ENCODE measurements at places on chromosomes 2 and 18.

- DNase-seq = no peak
Observed at GRCh38 chr2:228827056-228827700, 443.9 kb downstream of the PID1 start.

DNA sequence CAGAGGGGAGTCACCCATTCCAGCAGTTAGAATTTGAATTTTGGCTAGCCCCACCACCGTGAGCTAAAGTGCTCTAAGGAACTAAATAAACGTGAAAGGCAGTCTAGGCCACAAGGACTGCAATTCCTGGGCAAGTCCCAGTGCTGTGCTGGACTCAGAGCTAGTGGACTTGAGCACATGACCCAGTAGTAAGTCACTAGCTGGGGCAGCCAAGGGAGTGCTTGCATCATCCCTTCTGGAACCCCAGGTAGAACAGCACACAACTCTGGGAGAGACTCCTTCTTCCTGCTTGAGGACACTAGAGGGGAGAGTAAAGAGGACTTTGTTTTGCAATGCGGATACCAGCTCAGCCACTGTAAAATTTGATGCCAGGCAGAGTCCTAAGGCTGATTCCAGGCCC, 672.2 kb downstream of the CPS1 start:
- DNase-seq = no peak

DNA sequence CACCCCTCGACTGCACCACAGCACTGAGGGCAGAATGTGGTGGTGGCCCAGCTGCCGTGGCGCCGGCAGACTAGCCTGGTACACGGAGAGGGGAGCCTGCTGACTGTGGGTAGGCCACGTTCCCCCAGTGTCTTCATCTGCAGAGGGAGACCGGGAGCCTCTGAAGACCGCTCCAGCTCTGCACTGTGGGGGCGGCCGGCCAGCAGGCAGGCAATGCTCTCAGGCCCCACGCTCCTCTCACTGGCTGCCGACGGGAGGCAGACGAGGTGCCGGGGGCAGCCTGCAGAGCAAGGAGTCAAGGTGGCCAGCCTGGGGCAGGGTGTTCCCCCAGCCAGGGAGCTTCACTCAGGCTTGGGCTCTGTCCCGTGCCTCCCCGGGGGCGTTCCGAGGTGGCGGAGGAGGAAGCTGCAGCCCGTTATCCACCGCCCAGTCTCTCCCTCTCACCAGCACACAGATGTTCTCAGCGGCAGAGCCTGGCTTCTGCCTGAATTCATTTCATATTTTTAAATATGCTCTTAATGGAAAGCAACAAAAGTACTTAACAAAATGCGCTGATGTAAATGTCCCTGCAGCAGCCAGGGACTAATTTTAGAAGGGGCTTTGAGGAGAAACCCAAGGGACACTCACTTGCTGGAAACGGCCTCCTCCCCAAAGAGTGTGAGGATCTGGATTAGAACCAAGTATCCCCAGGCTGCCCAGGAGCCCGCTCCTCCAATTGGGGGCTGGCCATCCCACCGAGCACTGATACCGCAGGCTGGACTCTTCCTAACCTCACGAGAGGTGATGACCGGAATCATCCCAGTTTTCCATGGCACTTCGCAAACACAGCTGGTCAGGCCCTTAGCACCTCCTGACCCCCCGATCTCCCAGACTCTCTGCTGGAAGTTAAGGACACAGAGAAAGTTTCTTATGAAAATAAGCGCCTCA, 87.8 kb downstream of the HDAC4 start:
- DNase-seq = no peak

DNA sequence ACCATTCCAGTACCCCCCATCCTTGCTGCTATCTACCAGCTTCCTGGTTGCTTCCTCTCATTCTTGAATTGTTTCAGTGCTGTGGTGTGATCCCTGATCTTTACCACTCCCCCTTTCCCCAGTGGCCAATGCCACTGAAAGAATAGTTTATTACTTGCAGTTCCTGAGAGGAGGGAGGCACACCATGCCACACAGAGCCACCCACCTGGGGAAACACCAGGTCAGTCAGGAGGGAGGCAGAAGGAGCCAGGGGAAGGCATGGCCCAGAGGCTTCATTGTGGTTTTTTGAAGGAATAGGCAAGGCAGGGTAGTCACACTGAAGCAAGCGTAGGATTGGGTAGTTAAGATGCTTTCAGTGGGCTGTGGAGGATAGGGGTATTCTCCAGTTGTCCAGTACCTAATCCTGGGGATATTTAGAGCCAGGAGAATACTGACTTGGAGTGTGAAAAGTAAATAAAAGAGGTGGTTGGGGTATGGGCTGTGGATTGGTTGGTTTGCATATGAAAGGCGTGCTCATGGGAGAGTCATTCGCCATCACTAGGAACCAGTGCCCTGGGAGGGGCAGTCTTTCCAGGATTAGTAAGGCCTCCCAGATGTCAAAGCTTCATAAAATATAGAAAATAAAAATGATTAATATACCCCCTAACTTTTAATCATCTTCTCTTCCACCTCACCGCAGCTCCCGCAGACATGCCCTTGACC, 6.7 kb upstream of the TMEM177 start:
- no peak for DNase-seq

- DNase-seq = no peak
Observed at GRCh38 chr2:197994751-197995150, 190.4 kb downstream of the PLCL1 start.

GRCh38 chr2:152344579-152345195, 9.7 kb downstream of the FMNL2 start:
- no peak for DNase-seq

- no peak for DNase-seq
Observed at GRCh38 chr2:207630491-207630890, 5.3 kb upstream of the METTL21A start.

DNA sequence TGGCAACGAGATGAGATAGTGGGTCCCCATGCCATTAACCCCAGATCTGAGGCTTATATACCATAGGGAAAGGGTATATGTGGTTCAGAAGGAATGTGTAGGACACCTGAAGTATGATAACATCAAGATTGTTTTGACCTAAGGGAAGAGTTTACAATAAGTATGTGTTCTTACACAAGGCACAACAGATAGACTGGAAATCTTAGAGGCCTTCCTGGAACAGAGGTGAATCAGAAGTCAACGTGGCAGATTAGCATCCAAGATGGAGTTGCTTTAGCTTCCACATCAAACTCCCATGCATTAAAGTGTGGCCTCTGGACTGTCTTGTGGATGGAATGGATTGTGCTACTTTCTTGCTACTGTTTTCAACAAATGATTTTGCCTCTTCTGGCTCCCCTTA, 116.6 kb upstream of the NT5C1B start:
- no peak for DNase-seq

GRCh38 chr2:45105050-45105582, 95.9 kb upstream of the SIX2 start:
- no peak for DNase-seq

- DNase-seq = no peak
Observed at GRCh38 chr2:25420820-25421237, 79.1 kb upstream of the DNMT3A start.

DNA sequence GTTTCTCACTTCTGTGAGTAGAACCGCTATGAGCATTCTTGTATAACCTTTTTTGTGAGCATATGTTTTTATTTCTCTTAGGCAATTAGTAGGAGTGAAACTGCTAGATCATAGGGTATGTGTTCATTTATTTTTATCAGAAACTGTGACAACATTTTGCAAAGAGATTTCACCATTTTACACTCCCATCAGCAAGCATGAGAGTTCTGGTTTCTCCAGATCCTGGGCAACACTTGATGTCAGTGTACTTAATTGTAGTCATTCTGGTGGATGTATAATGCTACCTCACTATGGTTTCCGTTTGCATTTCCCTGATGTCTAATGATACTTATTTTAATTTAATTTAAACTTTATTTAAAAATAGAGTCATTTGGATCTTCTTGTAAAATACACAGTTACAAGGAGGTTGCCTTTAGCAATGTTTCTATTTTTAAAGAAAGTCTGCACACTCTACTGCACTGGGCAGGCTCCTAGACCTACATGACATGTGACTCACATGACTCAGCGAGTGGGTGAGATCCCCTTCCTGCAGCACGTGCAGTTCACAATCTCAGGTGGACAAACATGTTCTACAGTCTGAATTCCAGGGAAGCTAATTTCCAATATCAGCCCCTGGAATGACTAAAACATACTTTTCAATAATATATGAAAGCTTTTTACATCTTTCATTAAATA, 127.0 kb upstream of the BCL2L11 start:
- no peak for DNase-seq

GRCh38 chr18:35171315-35171987, 69.4 kb upstream of the ZNF397 start:
- no peak for DNase-seq

DNA sequence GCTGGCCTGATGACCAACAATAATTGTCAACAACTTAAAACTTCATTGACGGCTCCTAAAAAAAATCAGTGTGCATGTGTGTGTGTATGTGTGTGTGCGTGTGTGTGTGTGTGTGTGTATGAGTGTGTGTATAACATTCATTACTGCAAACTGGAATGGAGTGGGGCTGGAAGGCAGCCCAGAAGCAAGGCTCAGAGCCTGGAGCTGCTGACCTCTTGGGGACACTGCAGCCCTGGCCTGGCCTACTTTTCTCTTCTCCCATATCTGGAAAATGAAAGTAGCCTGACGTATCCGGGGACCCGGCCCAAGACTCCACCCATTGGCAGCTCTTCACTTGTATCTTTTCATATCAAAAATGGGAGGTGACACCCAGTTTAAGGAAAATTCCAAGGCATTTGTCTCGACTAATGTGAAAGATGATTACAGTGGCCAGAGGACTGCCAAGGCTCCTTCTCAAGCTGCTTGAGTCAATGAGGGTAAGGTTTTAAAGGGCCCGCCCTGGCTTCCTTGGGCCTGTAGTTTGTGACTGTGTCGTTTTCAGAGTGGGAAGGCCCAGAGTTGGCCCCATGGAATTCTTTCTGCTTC, 72.4 kb upstream of the IL1R1 start:
- DNase-seq = no peak

DNA sequence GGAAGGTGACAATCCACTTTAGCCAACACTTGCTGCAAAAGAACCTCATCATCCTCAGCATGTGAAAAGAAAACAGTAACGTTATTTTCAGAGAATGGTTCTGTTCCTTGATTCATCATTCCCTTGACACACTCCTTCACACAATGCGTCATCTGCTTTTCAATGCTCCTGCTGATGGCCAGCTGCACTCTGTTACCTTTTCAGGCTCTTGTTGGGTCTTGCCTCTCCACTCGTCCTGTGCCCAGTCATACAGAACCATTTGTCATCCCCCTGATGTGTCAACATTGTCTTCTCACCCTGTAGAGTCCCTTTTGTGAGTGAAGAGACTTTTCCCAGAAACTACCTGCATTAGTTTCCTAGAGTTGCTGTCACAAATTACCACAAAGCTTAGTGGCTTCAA, 12.2 kb upstream of the DTNA start:
- no peak for DNase-seq

- no peak for DNase-seq
Observed at GRCh38 chr2:143819190-143819735, 690.0 kb downstream of the ARHGAP15 start.

GRCh38 chr2:54176577-54176976, 61.2 kb downstream of the ACYP2 start:
- DNase-seq = no peak

DNA sequence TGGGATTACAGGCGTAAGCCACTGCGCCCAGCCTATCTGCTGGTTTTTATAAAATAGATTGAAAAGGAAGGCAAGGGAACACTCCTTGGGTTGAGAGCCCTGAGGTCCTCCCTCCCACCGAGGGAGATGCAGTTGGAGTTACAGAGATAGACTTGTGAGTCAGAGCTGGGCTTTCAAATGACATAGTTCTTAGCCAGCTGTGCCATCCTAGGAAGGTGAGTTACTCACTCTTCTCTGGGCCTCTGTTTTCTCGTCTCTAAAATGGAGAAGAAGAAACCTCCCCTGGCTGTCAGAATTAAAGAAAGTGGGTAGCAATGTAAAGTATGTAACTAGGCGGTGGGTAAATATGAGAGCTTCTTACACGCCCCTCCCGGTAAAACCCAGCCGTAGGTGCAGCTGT, 2.4 kb downstream of the LRRFIP1 start:
- no peak for DNase-seq

DNA sequence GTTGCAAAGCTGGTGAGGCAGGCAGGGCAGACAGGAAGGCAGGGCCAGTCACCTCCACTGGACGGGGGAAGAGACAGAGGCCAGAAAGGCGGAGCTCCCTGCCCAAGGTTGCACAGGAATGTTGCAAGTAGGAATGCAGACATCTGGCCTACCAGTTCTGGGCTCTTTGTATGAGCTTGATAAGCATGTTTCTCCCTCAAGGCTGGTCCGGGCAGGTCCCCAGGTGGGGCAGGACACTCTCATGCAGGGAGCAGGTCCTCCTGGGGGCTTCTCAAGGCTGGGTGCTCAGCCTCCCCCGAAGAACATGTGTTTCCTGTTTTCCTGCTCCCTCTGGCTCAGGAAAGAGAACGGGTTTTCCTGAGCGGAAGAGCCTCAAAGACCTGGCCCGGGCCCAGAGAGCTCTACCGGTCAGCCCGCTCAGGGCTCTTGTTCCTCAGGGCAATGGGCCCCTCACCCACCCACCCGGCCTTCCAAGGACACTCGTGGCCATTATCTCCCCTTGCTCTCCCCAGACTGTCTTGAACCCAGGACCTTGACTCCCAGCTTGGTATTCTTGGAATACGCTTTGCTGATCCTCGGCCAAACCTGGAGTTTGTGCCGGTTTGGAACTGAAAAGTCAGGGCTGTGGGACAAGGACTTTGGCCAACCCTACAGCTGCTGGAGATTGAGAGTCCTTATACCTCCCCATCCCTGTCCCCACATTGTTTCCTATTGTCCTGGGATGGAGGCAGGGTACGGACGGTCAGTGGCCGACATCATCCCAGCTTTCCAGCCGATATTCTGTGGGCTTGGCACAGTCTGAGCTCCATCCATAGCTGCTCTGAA, 87.7 kb upstream of the HAAO start:
- no peak for DNase-seq

DNA sequence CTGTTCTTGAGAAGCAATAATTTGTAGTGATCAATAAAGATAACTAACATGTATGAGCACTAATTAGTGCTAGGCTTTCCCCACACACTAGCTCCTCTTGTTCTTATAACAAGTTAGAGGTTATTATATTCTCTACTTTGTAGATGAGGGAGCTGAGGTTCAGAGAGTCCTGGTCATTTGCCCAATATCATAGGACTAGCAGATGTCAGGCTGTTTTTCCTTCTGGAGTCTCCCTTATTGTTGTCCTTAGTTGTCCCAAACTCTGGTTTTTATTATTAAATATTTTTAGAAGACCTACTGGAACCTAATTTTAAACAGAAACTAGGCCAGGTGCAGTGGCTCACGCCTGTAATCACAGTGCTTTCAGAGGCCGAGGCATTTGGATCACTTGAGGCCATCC, 16.5 kb upstream of the TTC39C start:
- no peak for DNase-seq

DNA sequence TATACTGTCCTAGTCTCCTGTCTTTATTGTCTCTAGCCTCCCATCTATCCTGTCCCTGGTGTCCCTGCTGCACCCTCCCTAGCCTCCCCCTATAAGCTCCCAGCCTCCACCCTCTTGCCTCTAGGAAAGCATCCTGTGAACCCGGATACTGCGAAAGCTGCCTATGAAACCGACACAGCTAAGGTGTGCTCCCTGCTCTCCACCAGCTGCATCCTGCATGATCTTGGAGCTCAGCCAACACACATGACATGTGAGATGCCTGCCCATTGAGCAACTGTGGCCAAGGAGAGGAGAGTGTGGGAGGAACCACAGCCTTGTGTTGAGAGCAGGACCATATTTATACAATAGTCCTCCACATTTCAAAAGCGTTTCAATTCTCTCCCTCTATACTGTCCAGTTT, 187.1 kb downstream of the ZBTB7C start:
- DNase-seq = no peak

GRCh38 chr2:215447673-215448081, 11.8 kb upstream of the FN1 start:
- no peak for DNase-seq

All from activated CD4-positive, CD25-positive, alpha-beta regulatory T cell treated with anti-CD3 and anti-CD28 coated beads, Interleukin-2, amount 50 U/mL, for 16 hours (primary cell).